ENCODE measurements at places on chromosomes 7 and 10. TPM values are rescaled to one million over a fixed set of nuclear protein-coding genes. Genes with fewer than 3 reads are reported as not detected.

Gene COPS6
- 184 TPM for total RNA-seq

Gene GIMAP6
- not detected for total RNA-seq

Gene TFEC
- total RNA-seq, result not detected

Gene RNLS
- 8.5 TPM for total RNA-seq

Gene GPER1
- 1.1 TPM for total RNA-seq

Gene C7orf57
- 0.18 TPM for total RNA-seq

Gene CDK14
- total RNA-seq, result 0.23 TPM

Gene ACBD5
- 25.9 TPM for total RNA-seq

Gene FASTK
- total RNA-seq, result 53.2 TPM

Gene IL6
- 1.0 TPM for total RNA-seq

Gene CFAP43
- total RNA-seq, result 0.36 TPM

Gene MSS51
- 0.26 TPM for total RNA-seq

Gene CHAT
- not detected for total RNA-seq

Gene FRMPD2
- not detected for total RNA-seq

Gene BAIAP2L1
- 53.9 TPM for total RNA-seq

Gene SPDYE5
- not detected for total RNA-seq

Gene SLC26A4
- 0.19 TPM for total RNA-seq

Gene AKR1D1
- total RNA-seq, result 0.18 TPM

Gene UCN3
- total RNA-seq, result not detected

Gene RBP4
- 10.4 TPM for total RNA-seq

Gene C10orf67
- total RNA-seq, result 0.17 TPM

Gene TMEM130
- 0.31 TPM for total RNA-seq

Gene PON1
- 0.64 TPM for total RNA-seq

Gene DGKB
- not detected for total RNA-seq

All from A549 treated with GW870086 at 1 μM for 4 hours (cell line).